Stimulated activated CD4-positive, alpha-beta T cell treated with anti-CD3 and anti-CD28 coated beads, TNF-alpha, amount 100 ng/mL, for 24 hours (primary cell): ENCODE measurements at places on chromosomes 3 and 15.

GRCh38 chr3:52136513-52136912 is 17.7 kb downstream of the POC1A start:
- no peak for DNase-seq

DNA sequence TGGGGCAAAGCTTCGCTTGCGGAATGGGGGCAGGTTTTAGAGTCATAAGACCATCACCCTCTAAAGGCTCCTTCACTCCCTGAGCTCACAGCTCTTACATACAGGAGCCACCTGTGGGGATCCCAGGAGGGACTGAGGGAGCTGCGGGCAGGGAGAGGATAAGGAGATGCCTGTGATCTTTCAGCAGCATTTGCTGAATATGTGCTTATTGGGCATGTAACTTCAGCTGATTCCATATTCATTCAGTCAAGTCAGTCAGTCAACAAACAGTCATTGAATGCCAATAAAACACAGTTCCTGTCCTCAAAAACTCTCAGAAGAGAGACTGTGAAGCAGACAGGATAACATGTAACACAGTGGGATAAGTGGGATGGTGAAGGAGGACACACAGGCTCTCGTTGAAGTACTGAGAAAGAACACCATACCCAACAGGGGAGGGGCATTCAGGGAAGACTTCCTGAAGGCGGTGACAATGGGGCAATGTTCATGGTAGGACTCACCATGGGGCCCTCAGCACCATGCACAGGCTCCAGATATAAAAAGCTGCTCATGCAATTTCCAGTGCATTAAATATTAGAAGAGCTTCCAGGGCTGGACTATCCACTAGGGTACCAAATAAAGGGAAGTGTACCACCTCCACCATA is 240.9 kb downstream of the UACA start:
- no peak for DNase-seq

GRCh38 chr15:44792715-44793114 is 56.4 kb downstream of the TRIM69 start:
- no peak for DNase-seq

DNA sequence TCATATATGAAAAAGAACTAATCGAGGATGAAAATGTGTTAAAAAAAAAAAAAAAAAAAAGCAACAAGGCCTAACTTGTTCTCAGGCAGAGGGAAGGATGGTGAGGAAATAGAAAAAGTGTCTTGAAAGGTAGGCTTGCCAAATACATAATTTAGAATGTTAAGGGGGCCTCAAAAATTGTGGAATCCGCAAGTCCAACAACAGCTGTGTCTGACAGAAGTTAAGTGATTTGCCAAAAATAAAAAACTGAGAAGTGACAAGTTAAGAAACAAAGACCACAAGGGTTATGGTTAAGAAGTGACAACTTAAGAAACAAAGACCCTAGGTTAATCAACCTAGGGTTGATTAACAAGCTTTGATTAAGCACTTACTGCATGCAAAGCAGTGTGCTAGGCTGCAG is 110.6 kb downstream of the P2RY1 start:
- DNase-seq: no peak

DNA sequence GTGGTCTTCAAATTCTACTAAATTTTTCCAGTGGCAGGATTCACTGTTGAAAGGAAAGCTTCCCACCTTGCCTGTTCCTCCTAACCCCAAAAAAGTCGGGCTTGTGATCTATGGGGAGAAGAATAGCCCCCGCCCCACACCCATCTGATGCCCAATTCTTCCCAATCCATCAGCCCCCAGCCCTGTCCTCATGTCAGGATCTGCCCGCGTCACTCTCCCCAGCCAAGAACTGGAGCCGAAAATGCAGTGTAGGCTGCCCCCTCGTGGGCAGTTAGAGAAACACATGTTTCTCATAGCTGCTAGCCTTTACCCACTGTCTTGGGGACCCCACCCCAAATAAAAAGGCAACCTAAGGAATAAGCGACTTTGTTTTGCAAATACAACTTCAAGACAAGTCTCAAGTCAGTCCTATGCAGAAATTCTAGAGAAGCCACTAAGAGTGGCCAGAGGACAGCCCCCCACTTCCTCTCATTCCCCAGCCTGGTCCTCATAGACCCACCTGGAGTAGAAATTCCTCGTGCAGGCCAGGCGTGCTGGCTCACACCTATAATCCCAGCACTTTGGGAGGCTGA is 13.0 kb upstream of the CSK start:
- DNase-seq: peak; percentile 37
